ENCODE measurements at places on chromosomes 1 and 21.

- DNase-seq: no peak
Measured at GRCh38 chr1:74395571-74395970, 116.8 kb downstream of the LRRC53 start.

GRCh38 chr1:160112357-160112756, 3.2 kb upstream of the ATP1A2 start:
- no peak for DNase-seq

- DNase-seq: no peak
Measured at GRCh38 chr1:157944663-157945280, 48.7 kb upstream of the KIRREL1 start.

- DNase-seq: no peak
Measured at GRCh38 chr1:156646738-156647211, 4.9 kb downstream of the BCAN start.

- no peak for DNase-seq
Measured at GRCh38 chr1:83627045-83627444, 371.9 kb downstream of the TTLL7 start.

DNA sequence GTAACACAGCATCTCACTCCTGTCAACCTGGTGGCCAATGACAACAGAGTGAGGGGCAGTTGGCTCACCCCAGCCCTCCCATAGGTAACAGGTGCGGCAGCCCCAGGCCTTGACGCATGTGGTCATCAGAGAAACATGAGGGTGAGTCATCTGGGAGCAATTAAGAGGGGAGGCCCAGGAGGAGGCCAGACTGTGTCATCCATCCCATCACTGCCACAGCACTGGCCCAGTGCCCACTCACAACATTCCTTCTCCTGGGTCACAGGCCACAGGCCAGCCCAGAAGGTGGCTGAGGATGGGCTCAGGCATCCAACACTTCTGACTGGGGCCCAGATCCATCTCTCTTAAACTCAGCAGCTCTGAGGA, 17.1 kb downstream of the TEX35 start:
- DNase-seq: no peak

DNA sequence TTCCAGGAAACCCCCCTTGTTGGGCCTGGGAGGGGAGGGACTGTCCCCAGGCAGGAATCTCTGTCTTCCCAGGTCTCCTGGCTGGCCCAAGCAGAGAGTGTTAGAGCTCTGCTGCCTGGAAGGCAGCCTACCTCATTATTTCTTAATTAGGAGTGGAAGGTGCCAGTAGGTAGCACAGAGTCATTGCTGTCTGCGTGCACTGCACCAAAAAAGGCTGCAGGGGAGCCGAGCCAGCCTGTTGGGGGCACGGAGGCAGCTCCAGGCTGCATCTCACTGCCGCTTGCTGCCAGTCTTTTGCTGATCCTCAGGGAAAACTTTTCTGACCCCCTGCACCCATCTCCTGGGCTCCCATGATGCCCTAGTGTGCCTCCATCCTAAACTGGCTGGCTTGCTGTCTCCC, 58.1 kb downstream of the LRRN2 start:
- DNase-seq: no peak

GRCh38 chr1:32774950-32775634, 42.1 kb downstream of the YARS1 start:
- no peak for DNase-seq

DNA sequence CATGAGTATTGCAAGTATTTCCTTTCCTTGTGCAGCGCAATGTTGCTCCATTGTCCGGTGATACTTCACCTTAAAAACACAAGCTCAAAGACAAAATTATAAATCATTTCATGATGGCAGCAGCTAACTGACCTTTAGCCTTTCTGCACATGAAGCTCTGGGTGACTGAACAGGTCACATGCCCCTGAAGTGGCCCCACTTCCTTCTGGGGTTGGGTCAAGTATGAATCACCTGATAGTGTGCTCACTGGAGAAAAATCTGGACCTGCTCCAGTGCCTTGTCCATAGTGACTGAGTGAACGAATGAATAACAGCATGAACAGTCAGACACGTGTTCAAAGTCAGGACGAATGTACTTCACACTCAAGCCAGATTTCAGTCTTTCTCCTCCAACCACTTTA, 658.9 kb downstream of the NPHP4 start:
- DNase-seq: no peak

DNA sequence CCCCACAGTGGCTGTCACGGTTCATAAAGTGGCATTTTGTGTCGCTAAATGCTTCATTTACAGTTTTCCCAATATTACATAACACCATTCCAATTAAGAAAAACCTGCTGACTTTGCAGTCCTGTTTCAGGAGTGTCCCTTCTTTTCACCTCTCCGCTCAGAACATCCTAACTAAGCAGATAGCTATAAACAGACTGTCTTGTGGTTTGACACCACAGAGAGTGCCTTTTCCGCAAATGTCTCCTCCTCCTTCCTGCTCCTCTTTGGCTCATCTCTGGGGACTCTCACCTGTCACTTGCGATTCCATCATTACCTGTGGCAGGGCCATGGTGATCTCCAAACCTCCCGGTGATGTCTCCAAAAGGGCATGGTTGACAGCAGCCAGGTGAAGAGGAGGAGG, 119.0 kb downstream of the CNIH3 start:
- DNase-seq: no peak

DNA sequence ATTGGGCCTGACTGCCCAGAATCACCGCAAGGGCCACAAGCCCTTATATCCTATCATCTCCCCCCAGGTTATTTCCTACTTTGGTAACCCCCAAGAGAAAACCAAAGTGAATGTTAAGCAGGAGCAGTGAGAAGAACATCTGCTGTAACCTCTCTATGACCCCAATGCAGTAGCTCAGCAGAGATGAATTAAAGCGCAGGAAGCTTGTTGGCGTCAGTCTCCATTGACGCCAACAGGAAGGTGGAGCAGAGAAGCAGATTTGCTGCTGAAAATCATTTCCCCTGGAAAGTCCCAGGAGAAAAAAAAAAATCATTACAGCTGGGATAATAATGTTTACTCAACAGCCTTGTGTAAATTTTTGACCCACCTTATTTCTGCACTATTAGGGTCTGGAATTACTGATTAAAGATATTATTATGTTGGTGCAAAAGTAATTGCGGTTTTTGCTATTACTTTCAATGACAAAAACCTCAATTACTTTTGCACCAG, 33.2 kb upstream of the FAM163A start:
- peak; percentile 10 for DNase-seq

DNA sequence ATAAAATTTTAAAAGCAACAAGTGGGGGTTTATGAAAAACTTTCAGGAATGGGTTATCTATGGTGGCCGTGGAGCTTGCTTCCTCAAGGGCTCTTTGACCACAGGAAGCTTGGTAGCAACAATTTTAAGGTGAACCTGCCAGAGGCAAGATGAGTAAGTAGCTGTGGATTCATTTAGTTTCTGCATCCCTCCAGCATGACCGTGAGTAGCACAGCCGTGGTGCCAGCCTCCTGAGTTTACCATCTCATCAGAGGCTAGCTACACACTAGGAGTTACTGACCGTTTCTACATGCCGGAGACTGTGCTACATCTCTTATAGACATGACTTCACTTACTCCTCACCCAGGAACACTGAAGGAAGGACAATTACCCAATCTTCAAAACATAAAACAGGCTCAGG, 30.1 kb upstream of the PLEKHG5 start:
- DNase-seq: no peak

GRCh38 chr1:63266857-63267256, 55.5 kb upstream of the FOXD3 start:
- no peak for DNase-seq

- no peak for DNase-seq
Measured at GRCh38 chr1:84379138-84379916, 19.0 kb upstream of the DNASE2B start.

- no peak for DNase-seq
Measured at GRCh38 chr1:230866171-230867070, 1.9 kb downstream of the C1orf198 start.

- peak; percentile 17 for DNase-seq
Measured at GRCh38 chr1:7847599-7847998, 5.3 kb downstream of the UTS2 start.

DNA sequence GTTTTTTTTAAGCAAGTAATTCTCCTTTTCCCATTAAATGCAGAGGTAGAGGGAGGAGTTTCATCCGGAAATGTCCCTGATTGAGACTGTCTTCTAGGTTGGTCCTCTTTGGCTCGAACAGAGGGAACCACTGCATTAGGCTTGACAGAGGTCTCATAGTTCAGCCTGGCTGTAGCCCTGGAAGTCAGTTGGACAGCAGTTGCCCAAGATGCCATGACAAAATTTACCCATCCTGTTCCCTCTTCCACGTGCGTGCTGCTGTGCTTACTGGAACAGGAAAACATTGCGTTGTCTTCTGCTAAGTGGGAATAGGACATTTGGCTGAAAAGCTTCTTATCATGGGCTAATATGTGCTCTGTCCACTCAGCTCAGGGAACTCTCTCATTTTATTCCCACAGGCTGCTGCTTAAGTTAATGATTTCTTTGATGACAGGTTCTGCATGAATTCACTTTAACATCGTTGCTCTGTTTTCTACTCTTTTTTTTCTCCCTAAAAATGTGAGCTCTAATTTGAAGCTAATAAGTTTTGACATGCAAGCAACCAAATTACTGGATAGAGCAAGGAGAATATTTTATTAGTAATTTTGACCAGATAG, 18.0 kb downstream of the KCNK1 start:
- no peak for DNase-seq

GRCh38 chr1:44170281-44170823, 28.9 kb upstream of the KLF18 start:
- no peak for DNase-seq

DNA sequence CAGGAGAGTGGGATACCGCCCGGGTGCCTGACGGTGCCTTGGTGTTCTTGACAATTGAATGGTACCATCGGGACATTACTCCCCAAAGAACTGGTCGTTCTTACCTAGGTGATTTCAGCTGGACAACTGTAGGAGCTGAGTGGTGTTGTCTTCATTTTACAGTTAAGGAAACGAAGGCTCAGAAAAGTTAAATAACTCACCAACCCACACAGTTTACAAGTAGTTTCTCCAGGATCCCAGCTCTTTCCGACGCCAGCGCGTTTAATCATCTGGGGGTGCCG, 1.6 kb downstream of the PIK3CD start:
- no peak for DNase-seq

DNA sequence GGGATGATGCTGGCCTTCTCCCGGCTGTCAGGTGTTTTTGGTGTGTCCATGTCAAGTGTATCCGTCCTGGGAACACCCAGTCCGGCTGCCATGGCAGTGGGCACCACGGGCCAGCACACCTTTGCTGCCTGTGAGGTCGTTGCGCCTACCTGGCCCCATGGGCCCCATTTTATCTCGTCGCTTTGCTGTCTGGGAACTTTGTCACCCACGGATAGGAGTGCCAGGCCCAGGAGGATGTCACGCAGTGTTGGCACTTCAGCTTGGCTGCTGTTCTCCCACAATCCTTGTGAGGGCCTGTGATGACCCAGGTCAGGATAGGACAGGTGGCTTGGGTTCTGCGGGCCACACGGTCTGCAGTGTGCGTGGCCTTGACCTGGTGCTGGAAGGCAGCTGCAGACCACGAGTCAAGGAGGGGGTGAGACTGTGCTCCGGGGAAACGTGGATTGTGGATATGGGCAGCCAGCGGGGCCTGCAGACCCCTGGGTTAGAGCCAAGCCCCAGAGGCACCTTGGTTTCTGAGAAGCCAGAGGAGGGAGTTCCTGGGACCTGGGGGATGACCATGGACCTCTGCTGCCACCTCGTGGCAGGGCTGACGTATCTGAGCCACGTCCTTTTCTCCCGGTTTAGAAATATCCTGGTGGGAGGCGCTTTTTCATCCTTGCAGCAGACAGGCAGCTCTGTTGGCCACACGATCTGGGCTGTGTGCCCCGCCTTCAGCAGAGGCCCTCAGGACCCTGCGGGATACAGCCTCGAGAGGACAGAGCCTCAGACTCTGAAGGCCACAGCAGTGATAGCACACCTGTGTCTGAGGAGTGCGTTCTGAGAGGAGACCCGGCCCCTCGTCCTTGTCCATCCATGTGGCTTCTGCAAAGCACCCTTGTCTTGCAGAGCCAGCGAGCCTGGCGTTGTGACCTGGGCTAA, 161.1 kb upstream of the COL6A1 start:
- peak; percentile 69 for DNase-seq

- DNase-seq: no peak
Measured at GRCh38 chr1:38656726-38657125, 202.8 kb downstream of the RRAGC start.

DNA sequence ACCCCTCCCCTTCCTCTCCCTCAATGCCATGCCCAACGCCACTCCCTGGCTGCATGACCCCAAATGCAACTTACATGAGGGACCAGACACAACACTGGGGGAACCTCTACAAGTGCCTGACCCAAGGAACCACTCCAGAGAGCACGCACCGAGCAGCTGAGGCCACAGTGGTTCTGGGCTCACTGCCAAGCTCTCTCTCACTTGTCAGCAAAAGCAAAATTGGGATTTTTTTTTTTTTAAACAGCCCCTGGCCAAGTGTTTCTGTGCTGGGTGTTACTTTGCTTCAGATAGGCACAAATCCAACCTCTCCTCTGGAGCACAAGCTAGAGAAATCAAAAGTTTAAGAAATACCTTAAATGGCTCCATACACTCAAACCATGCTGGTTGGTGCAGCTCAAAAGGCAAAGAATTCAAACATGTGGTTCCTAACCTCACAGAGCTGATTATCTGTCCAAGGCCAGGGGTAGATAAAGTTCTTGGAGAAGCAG, 363.0 kb downstream of the SETD4 start:
- DNase-seq: peak; percentile 17

DNA sequence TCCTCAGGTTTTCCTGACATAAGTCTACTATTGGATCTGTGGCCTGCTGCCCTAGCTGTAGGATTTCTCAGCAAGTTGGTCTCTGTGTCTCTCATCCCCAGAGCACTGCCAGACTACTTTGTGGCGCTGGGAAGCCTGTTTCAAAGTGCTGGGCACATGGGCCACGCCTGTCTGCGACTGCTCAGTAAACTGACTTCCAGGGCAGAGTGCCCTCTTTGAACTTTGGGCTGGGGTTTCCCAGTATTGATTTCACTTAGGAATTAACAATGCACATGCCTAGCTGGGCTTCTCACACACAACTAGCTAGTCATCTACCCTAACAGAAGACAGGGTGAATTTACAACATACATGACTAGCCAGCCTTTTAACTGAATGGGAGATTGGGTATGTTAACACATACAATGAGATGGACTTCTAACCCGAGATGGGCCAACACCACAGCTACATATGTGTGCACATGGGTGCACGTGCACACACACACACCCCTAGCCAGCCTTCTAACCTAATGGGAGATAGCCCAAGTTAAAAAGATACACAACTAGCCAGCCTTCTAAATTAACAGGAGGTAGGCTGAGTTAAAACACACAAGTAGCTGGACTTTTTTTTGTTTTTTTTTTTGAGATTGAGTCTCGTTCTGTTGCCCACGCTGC, 6.9 kb upstream of the TRIM17 start:
- no peak for DNase-seq

All from fibroblast of skin of left biceps (primary cell).